Mesothelial cell of epicardium (in vitro differentiated cells): ENCODE measurements at places on chromosomes 7 and 10. TPM values are rescaled to one million over a fixed set of nuclear protein-coding genes. Genes with fewer than 3 reads are reported as not detected.

TEX47 gene
- total RNA-seq, result not detected in 3 replicates

KCNMA1 gene
- total RNA-seq, result 38.4 to 44.0 TPM (median 41.3 TPM) in 3 replicates

SLC13A1 gene
- not detected in 3 replicates for total RNA-seq

IKZF1 gene
- 1.7 to 2.5 TPM (median 1.8 TPM) in 3 replicates for total RNA-seq

ZNF853 gene
- 22.7 to 23.5 TPM (median 22.9 TPM) in 3 replicates for total RNA-seq

FLNC gene
- 176 to 188 TPM (median 184 TPM) in 3 replicates for total RNA-seq

DNA sequence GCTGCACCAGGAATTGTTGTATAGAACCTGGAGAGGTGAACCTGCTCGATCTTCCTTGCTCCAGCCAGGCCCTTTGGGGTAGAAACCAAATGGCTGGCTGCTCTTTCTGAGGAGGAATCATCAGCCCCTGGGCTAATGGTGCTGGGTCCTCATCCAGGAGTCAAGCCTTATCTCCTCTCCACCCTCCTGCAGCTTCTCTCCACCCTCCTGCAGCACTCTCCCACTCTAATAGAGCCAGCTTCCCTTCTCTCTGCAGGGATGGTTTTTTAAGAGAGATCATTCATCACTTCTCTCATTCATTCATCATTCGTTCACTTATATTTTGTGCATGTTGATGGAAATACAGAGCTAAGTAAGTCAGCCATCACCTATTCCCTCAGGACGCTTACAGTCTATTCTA lies 103.5 kb downstream of the XPNPEP1 start:
- DNase-seq, result no peak

DNA sequence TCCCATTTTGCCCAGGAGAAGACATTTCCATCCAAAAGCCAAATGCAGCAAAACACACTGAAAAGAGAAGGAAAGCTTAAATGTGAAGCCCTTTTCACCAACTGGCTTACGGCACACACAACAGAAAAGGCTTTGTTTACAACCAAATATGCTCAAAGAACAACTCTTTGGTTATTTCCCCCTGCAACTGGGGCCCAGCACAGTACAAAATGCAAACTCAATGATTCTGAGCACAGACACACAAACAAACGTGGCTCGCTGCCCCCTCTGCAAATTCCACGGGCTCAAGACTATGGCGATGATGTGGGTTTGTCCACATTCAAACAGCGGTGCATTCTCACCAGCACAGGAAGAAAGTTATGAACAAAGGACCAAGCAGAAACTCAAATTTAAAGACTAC lies 5.3 kb downstream of the CPXM2 start:
- DNase-seq, result no peak

DNA sequence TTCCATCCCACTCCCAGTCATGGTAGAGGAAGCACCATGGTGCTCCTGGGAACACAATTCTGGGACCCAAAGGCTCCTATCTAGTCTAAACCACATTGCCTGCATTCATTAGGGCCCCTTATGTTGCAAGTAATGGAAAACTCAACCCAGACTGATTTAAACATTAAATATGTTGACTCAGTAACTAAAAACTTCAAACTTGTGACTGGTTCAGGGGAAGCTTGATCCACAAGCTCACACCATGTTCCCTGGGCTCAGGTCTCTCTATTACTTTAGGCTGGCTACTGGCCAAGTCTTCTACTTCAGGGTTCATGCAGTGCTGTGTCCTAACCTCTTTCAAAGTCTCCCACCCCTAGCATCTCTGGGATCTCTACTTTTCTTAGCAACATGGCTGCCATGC lies 13.1 kb downstream of the WNT16 start:
- DNase-seq, result no peak

DNA sequence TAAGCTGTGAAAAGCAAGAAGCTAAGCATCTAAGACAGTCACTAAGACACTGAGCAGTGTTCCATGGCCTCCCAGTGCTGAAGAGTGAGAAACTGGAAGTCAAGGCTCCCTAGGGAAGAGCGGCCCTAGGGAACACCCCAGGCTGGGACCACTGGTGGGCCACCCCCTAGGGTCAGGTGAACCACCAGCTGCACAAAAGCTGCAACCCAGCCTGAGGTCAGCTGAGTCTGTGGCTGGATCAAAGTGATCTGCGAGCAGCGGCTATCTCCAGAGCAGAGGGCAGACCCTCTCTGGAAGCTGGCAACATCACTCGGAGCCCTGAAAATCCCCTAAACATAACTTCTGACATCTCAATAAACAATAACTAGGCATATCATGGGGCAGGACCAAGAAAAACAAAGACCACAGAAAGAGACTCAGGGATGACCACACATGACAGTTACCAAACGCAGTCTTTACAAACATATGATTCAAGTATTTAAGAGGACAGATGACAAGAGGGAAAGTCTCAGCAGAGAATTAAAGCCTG lies 125.8 kb downstream of the DLG5 start:
- no peak for DNase-seq

DNA sequence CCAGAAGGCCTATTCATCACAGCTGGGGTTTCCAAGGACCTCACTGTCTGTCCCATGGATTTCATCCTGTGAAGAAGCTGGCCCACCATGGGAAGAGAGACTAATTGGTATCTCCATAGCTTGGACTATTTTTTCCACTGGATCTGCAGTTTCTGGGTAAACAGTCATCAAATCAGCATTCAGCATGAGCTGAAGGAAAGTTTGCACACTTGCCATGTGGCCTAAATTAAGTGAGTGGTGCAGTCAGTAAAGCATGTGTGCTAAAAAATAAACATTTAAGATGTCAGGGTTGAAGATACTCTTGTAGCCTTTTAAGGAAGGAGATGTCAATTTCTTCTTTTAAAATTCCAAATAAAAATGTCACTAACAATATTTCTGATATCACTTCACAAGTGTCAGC lies 381.1 kb upstream of the ZMIZ1 start:
- DNase-seq, result no peak

DNA sequence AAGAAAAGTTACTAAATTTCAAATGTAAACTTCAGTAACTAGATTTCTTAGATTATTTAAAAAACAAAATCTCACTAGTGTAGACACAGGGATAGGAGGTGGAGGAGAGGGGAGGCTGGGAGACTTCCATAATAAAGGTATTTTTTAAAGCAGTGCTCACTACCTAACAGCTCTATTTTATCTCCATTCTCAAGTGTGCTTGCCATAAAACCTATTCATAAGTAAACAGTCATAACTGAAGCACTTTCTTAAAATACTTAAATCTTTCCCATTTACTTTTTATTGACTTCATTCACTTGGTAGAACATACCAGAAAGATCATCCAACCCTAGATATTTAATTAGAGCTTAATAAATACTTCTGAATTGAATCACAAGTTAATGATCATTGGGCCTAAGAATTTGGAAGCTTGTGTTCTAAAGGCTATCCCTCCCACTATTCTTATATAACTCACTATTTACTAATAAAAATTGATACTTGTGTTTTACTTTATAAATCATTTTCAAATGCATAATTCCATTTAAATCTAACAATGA lies 107.4 kb downstream of the SNX13 start:
- no peak for DNase-seq

DNA sequence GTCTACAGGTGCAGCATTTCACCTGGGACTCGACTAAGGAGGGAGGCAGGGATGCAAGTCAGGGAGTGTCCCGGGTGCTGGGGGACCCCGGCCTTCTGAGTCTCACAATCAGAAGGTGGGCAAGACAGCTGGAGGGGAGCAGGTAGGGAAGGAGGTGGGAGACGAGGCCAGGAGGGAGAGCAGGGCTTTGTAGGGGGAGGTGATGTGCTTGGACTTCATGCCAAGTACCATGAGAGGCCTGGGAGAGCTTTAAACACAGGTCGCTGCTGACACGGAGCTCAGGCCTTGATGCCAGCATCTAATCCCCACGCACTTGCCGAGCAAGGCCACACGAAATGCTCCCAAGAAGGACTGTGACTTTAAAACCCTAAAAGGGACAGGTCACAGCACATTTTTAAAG lies 244.7 kb downstream of the ADARB2 start:
- no peak for DNase-seq

GRCh38 chr7:34060196-34060947 lies 155.0 kb downstream of the BMPER start:
- no peak for DNase-seq

DNA sequence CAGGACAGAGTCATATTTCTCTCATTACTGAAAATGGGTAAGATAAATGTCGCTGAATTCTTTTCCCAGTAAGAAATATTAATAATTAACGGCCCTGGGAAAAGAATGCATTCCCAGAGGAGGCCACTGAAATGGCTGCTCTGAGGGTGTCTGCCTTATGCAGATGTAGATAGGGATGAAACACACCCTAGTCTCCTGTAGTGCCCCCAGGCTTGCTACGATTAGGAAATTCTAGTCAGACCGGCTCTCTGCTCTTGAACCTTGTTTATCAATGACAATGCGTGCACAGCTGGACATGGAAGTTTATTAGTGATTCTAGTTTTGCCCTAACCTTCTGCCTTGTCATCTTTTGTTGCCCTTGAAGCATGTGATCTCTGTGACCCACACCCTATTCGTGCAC lies 291.1 kb downstream of the ZNF248 start:
- no peak for DNase-seq

DNA sequence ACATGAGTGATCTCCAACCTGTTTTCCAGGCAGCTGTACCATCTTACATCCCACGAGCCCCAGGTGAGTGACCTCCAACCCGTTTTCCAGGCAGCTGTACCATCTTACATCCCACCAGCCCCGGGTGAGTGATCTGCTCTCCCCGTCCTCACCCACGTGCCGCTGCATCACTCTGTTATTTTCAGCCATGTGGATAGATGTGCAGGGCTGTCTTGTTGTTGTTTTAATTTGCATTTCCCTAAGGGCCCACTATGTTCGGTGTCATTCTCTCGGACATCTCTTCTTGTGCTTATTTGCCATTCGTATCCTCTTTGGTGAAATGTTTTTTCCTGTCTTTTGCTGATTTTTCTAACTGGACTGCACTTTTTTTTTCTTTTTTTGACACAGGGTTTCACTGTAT lies 17.9 kb upstream of the LARP4B start:
- DNase-seq, result no peak

DNA sequence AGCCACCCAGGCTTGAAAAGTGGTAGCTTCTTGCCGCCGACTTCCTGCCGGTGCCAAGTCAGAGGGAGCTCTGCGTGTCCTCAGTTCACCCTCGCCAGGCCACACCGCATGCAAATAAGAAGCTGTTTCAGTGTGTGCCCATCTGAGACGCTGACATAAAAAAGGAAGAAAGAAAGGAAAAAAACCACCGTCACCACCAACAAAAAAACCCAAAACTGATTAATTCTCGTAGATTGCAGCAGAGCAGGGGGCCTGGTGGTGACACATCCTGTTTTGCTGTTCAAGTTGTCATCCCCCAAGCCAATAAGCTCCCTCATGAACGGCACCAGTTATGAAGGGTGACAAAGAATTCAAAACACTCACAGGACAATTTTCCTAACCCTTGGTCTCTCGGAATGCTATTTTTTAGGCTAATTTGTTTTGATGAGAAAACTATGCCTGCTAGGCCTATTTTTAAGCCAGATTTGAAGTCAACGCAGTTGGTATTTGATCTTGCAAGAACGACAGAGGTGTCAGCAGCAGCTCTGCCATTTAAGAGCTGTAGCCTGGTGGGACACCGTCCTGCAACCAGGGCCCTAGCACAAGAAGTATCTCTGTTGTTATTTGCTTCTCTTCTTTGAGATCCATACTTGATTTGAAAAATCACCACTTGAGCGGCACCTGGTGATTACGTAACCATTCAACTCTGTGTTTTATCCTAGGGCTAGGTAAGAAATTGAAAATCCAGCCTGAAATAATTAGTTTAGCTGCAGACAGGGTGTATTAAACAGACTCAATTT lies 145.6 kb downstream of the PFKFB3 start:
- DNase-seq, result no peak
